Left cardiac atrium (tissue), 4 donors: ENCODE measurements at places on chromosomes 7 and 10. TPM values are rescaled to one million over a fixed set of nuclear protein-coding genes. Genes with fewer than 3 reads are reported as not detected.

TRIM50 gene
- total RNA-seq, result not detected

CRTAC1 gene
- total RNA-seq, result 19.3 TPM

DNA sequence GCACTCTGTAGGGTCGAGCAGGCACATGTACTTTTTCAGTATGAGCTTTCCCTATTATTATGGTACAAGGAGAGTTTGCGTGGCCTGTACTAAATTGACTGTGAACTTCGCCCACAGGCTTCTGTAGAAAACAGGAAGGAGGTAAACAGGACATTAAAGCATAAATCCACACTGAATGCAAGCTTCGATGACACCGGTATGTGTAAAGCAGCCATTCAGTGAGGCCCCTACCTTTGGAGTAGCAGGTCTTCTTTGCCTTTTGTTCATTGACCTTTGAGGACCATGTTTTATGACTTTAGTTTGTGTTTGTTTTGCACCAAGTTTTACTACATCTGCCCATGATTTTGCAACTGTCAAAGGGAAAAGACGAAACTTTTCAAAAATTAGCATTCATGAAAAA lies 14.5 kb downstream of the MKI67 start:
- no peak for DNase-seq

- no peak for DNase-seq
Observed at GRCh38 chr7:157871681-157872080, 534.9 kb downstream of the DNAJB6 start.

DNA sequence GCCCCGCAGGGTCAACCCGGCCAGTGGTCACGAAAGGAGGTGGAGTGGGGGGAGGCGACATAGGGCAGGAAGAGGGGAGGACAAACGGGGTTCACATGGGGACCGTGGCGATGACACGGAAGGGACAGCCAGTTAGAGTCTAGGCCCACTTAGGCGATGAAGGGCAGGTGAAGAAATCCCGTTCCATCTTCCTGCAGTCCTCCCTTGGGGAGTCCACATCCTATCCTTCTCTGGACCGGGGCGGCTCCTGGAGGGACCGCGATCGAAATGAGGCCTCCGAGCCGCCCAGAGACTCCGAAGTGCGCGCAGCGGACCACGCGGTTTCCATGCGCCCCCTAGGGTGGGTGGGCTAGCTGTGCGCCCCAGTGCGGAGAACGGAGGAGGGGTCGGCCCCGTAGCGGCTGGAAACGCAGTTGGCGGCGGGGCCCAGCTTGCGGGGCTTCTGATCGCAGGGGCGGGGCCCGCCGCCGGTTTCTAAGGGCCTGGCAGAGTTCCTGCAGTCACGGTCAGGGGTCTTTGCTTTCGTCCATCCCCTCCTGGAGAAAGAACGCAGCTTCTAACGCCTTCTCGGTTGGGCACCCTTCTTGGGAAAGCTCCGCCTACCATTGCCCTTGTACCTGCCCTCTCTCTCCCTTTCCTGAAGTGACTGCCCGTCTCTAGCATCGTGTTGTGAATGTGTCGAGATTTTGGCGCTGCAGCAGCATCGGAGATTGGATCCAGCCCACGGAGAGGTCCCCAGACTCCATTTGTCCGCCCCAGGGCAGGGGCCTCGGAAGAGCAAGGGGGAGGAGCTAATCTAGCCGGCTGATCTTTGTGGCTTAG lies 17.9 kb upstream of the TMEM225B start:
- peak; percentile 42 for DNase-seq

- no peak for DNase-seq
Observed at GRCh38 chr10:94217411-94217810, 145.3 kb downstream of the NOC3L start.

TMEM176B gene
- total RNA-seq, result 125 TPM

DNA sequence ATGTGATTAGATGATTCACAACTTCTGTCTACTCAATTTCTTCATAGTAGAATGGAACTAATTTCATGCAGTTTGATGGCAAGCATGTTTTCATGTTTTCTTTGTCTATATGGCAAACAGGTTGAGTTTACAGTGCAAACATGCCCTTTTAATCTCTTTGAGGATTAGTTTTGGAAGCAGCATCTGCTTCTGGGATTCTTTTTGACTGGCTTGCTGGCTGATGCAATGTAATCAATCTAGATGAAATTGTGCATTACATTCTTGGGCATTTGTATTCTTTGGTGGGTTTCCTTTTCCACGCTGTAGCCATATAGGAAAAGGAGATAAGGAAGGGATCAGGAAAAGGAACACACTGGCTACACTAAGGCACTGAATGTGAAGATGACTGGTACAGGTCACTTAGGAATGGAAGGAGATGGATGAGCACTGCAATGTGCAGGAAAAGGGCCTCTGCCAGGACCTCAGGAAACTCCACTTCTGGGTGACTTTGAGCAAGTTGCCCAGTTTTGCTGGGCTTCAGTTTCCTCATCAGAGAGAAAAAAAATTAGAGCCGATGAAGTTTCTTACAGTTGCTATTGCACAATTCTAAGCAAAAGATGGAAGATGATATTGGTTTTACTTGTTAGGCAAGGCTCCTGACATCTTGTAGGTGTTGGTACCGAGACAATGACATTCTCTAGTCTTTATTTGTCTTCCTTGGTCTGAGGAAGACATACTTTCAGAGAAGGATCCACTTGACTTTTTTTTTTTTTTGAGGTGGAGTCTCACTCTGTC lies 269.1 kb downstream of the SUGCT start:
- no peak for DNase-seq

- DNase-seq, result no peak
Observed at GRCh38 chr10:90977855-90978486, 57.1 kb upstream of the ANKRD1 start.

DNA sequence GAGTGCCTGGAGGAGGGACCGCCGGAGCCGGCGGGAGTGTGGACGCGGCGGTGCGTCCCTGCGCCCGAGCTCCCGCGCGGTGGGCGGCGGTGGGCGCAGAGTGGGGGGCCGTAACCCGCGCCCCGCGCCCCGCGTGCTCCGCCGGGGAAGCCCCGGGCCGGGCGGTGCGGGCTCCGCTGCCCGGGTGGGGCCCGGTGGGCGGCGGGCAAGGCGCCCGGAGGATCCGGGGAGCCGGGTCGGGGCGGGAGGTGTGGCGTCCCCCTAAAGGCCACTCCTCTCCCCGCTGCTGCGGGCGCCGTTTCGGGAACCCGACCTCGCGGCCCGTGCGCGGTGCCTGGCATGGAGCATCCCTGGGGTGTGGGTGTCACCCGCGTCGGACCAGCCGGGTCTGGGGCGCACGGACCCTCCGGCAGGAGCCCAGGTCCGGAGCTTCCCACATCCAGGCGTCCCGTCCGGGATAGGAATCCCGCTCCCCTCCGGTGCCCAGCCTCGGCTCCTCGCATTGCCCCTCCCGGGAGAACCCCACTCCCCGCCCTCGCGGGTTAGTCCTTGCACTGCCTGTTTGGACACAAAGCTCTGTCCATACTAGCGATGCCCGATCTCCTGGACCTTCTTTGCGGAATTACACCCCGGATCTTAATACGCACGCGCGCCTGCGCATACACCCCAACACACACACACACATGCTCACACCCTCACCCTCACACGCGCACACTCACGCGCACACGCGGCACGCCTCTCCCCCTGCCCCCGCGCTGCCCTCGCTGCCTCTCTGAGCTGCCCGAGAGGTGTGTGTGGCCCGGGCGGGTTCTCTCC lies 723 bp downstream of the MTURN start:
- DNase-seq, result peak; percentile 70

DNA sequence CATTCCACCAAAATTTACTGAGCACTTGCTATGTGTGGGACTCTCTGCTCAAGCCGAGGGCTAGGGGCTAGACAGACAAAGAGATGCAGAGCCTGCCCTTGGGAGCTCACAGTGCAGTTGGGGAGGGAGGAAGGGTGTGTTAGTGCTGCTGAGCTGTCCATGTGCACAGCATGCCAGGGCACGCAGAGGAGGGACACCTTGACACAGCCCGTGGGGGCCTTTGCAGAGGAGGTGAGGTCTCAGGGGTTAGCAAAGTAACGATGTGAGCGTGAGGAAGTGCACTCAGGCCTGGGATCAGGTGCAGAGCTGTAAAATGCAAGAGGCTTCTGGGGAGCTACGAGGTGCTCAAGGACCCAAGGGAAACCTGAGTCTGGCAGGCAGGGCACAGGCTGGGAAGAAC lies 16.3 kb downstream of the PRKCQ start:
- DNase-seq, result no peak

- peak; percentile 50 for DNase-seq
Observed at GRCh38 chr7:128937647-128938543, at the start of gene IRF5. Gene IRF5 (plus strand): TSS chr7:128937927. CDS start chr7:128942082, 4,155 bp downstream.

GRCh38 chr10:121998462-121998861 lies 9.5 kb downstream of the TACC2 start:
- DNase-seq, result no peak

ADAMTS14 gene
- total RNA-seq, result 0.53 TPM

DNA sequence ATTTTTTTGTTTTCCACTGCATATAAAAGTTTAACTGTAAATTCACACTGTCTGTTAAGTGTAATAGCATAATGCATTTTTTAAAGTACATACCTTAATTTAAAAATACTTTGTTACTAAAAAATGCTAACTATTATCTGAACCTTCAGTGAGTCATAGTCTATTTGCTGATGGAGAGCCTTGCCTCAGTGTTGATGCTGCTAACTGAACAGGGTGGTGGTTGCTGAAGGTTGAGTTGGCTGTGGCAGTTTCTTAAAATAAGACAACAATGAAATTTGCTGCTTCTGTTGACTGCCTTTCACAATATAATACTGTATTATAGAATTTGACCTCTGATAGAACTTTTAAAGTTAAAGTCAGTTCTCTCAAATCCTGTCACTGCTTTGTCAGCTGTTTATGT lies 72.3 kb upstream of the GATAD1 start:
- no peak for DNase-seq

GRCh38 chr7:4386190-4386589 lies 295.9 kb upstream of the FOXK1 start:
- DNase-seq, result no peak

- DNase-seq, result no peak
Observed at GRCh38 chr10:56319386-56319785, 41.7 kb downstream of the ZWINT start.

GRCh38 chr7:133560900-133561299 lies 308.0 kb downstream of the EXOC4 start:
- DNase-seq, result no peak

CTAGE8 gene
- 0.71 TPM for total RNA-seq

DNA sequence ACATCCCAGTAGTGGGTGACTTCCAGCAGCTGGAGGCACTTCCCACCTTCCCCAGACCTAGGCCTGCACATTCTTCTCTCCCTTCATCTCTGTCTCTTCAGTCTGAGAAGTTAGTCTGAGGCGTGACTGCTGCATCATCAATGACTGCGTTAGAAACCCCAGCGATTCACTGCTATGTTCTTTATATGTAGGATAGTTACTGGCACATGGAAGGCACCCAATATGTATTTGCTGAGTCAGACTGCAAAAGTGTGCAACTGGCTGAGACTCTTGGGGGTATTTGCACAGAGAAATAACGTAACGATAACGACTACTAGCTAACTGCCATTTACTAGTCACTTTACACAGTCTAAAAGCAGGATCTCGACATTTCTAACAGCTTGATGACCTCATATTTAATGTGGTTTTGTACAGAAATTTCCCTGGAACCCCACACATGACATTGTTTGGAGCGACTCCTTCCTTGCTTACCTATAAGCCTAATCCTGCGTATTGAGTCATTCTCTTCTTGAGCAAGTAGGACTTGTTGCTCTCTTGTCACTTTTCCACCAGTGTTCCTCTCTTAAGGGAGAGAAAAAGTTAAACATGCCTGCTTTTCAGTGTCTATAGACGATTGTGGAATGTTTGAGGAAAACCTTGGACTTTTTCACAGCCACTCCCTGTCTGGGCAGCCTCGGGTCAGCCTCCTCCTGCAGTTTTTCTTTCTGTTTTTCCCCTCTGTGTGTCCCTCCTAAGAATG lies 45.5 kb downstream of the THNSL1 start:
- DNase-seq, result no peak

DNA sequence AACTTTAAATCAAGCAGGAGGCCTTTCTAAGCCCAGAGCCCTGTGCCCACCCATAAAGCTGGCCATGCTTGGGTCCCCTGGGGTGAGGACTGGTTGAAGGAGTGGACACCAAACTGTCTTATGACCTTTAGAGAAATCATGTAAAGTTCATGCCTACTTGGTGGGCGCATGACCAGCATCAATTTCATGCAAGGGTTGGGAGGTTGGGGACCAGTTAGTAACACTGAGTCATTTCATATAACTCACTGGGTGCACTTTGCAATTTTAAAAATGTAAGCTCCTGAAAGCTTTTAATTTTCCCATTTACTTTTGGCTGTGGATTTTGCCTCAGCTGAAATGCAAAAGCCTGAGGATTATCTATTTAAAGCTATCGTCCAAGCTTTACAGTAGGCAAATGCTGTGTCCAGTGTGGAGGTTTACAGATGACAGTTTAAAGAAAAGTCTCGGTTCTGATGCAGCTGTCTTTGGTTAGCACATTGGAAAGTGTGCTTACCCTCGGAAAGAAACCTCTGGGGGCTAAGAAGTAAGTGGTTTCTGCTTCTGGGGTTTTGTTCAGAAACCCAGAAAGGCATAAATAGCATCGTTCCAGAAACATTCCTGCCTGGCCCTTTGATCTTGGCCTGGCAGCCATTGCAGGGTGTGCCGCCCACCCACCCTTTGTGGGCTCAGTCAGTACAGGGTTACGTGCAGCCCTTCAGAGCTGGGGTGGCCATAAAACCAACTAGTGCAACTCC lies 48.8 kb upstream of the CHST15 start:
- no peak for DNase-seq

- DNase-seq, result no peak
Observed at GRCh38 chr10:5187867-5188266, 2.9 kb upstream of the AKR1C8 start.

GRCh38 chr7:123594813-123595241 lies 6.8 kb upstream of the ASB15 start:
- no peak for DNase-seq

- no peak for DNase-seq
Observed at GRCh38 chr7:81715984-81716588, 53.8 kb downstream of the HGF start.

CALHM1 gene
- total RNA-seq, result not detected

GRCh38 chr10:88433565-88434186 lies 149.4 kb downstream of the RNLS start:
- no peak for DNase-seq

DNA sequence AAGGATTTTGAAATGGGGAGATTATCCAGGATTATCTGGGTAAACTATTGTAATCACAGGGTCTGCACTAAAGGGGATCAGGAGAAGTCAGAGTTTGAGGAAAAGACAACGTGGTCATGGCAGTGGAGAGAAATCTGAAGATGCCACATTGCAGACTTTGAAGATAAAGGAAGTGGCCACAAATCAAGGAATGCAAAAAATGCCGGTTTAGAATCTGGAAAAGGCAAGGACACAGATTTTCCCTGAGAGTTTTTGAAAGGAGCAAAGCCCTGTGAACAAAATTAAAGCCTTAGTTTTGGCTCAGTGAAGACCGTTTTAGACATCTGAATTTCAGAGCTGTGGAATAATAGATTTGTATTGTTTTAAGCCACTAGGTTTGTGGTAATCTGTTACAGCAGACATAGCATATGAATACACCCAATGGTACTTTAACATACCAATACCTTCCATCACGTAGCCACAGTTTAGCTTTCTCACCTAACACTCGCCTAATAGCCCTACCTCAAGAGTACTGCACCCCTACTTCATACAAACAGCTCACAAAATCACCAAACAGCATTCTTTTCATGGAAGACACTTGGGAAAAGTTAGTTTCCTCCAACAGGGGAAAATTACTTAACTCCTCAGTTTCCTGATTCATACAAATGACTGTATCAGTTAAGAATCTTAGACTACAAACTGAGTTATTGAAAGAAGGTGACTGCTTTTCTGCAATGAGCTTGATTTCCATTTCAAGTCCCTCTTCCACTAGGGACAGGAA lies 446.5 kb downstream of the INHBA start:
- DNase-seq, result no peak
